ENCODE measurements at places on chromosomes 1 and 21. TPM values are rescaled to one million over a fixed set of nuclear protein-coding genes. Genes with fewer than 3 reads are reported as not detected.

Gene LCE2B
- not detected for total RNA-seq

GRCh38 chr1:159307346-159308020 lies 5.3 kb downstream of the FCER1A start:
- no peak for DNase-seq

DNA sequence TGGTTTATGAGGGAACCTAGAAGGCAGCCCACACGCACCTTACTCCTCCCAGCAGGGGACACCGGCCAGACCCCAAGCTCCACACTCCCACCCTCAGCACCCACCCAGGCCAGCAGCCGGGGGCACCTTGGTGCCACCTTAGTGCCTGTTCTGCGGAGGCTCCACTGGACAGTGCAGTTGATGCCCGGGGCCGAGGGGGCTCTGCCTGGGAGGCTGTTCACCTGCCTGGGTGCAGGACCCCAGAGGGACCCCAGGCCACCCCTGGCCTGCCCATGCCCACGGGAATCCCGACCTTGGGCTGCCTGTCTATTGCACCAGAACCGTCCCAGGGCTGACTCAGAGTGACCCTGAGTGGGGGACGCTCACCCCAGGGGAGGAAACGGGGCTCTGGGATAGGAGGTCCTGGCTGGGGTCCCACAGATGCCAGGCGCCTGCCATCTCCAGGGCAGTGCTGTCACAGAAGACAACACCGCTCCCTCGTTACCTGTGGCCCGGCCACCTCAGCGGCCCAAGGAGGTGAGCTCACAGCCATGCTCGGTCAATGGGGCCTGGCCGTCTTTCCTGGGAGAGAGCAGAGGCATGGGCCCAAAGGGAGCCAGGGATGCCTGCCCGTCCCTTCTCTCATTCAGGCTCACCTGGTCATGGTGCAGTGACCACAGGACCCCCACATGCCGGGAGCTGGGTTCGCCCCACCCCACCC lies 696 bp downstream of the SCNN1D start:
- no peak for DNase-seq

- DNase-seq, result no peak
Observed at GRCh38 chr1:150194381-150195031, 41.4 kb downstream of the ANP32E start.

- no peak for DNase-seq
Observed at GRCh38 chr1:172926070-172926469, 124.7 kb downstream of the TNFSF18 start.

DNA sequence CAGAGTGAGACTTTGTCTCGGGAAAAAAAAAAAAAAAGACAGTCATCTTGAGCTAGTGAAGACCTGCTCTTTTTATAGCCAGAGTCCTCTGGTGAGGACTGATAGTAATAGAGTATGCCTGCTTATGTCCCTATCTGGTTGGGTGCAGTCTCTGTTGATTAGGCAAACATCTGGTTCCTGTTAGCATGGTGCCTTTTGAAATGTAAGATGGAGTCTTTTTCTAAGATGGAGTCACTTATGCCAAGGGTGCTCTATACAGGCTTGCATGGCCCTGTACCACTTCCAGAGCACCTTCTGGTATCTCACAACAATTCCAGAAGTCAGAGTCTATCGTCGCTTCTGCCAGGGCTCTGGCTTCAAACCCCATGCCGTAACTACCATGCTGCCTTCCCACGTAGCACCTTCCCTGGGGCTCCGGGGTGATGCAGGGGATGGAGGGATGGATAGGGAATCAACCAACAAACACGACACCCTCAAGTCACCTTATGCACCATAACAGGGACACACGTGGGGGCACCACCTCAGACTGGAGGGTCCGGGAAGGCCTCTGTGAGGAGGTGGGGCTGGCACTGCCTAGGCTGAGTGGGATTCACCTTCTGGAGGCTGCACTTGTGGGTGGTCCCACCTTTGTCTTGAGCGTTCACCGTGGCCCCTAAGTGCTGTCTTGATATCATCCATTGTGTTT lies 11.6 kb upstream of the PADI6 start:
- DNase-seq, result no peak
